RPMI8226 (cell line): ENCODE measurements at places on chromosomes 1 and 21.

DNA sequence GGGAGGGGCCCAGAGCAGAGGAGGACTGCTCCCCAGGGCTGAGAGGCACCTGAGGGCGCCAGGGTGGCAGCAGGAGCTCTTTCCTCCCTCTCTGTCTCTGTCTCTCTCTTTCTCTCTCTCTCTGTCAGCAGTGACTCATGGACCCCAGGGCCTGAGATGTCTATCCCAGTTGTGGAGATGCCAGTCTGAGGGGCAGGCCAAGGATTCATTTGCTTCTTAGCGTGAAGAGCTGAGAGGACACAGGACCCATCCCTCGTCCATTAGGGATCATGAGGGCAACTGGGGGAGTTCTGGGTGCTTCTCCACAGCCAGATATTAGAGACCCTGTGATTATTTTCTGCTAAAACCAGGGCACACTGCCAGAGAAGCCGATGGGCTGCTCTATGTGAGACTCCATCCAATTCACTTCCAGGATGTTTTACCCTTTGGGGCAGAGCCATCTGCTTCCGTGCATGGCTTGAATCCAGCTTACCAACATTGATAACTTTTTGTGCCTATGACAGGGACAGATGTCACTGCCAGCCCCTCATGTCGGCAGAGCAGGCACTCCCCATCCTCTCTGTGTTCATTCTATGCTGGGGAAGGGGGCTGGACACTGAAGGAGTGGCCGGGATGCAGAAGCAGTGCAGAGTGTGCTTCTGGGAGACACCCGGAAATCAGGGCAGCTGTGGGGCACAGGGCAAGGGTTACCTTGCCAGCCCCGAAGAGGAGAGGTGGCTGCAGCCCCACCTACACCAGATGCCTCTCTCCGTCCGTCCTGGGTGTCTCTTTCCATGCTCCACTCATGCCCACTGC lies 4.1 kb upstream of the PCBP3 start:
- DNase-seq, result peak; percentile 25

- no peak for DNase-seq
These were observed 33.2 kb upstream of the EPHA8 start for GRCh38 chr1:22529901-22530621.

- peak; percentile 81 for DNase-seq
These were observed 8.2 kb upstream of the SAMD11 start for GRCh38 chr1:915295-916172.

- no peak for DNase-seq
These were observed 132.5 kb upstream of the CACHD1 start for GRCh38 chr1:64337475-64337874.

DNA sequence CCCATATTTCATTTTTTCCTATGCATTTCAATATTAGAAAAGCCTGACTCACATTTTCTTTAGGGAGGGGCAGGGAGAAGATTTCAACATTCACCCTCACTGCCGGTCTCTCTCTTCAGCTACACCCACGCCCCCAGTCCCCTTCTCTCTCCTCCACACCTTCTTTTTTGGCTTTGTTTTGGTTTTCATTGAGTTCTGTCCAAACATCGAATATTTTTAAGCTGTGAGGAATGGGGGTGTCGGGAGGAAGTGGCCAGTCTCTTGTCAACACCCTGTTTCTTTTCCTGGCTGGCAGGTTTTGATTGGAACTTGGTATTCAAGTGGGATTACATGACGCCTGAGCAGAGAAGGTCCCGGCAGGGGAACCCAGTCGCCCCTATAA lies 177.3 kb downstream of the PGBD5 start:
- DNase-seq, result no peak

DNA sequence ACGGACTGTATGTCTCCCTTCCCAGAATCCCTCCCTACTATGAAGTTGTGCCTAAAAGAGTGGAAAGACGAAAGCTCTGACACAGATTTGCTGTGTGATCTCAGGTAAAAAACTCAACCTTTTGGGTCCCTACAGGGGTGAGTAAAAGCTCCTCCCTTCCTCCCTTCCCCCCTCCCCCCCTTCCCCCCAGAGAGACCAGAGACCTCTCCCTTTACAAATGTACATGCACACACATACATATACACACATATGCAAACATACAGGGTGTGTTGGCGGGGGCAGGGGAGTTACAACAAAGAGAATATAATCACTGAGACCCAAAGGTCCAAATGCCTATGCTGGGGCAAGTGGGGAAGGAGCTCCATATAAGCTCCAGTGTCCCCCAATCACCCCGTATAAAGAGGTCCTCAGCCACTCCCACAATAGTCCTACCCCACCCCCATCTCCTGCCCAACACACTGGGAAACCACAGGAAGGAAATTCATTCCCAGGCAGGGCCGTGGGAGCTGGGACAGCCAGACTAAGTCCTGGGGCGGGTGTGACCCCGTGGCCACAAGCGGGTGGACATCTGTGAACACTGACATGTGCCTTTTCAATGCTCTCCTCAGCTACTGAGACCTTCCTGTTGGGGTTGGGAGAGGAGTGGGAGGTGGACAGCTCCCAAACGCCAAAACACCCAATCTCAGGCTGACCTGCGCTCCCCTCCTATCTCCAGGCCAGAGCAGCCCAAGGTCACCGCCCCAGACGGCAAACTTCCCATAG lies 2.0 kb downstream of the MEF2D start:
- peak; percentile 20 for DNase-seq

DNA sequence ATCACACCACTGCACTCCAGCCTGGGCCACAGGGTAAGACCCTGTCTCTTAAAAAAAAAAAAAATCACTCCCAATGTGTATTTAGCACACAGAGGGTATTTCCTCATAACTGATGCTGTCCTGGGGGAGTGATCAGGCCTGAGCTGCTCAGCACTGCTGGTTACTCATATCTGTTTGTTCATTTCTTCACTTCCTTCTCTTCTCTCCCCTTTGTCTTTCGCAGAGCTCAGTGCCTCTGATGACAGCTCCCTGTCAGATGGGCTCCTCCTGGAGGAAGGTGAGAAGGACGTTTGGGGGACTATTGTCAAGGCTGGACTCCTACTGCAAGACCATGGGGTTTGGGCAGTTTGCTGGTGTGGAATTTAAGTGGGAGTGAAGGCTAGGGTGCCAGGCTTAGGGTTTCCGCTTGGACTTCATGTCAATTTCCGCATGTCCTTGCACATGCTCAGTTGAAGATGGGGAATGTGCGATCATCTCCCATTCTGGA lies 13.0 kb downstream of the INAVA start:
- DNase-seq, result no peak

GRCh38 chr21:25509862-25510261 lies 97.4 kb downstream of the MRPL39 start:
- no peak for DNase-seq

- peak; percentile 27 for DNase-seq
These were observed 55.9 kb downstream of the SEC16B start for GRCh38 chr1:177913762-177914540.

- DNase-seq, result no peak
These were observed 8.9 kb upstream of the C4BPB start for GRCh38 chr1:207079706-207080241.

DNA sequence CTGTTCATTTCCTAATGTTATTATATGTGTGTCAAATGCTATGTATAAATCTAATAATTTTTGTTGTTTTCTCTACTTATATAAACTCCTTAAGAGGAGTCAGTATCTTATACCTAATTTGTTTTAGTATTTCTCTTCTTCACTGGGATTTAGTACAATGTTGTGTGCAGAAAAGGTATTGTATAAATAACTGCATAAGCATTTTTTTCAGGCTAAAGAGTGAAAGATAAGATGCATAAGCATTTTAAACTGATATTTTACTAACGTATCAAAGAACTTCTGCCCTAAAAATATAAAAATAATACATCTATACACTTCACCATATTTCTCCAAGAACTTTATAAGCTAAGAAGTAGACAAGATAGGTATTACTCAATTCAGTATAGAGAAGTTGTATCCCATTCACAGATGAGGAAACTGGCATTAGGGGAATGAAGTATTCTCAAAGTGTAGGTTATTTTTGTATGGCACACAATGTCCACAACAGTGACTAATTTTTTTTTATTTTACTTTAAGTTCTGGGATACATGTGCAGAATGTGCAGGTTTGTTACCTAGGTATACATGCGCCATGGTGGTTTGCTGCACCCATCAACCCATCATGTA lies 59.3 kb downstream of the NUP210L start:
- no peak for DNase-seq

- no peak for DNase-seq
These were observed 50.7 kb downstream of the KLHDC7A start for GRCh38 chr1:18531503-18531845.

DNA sequence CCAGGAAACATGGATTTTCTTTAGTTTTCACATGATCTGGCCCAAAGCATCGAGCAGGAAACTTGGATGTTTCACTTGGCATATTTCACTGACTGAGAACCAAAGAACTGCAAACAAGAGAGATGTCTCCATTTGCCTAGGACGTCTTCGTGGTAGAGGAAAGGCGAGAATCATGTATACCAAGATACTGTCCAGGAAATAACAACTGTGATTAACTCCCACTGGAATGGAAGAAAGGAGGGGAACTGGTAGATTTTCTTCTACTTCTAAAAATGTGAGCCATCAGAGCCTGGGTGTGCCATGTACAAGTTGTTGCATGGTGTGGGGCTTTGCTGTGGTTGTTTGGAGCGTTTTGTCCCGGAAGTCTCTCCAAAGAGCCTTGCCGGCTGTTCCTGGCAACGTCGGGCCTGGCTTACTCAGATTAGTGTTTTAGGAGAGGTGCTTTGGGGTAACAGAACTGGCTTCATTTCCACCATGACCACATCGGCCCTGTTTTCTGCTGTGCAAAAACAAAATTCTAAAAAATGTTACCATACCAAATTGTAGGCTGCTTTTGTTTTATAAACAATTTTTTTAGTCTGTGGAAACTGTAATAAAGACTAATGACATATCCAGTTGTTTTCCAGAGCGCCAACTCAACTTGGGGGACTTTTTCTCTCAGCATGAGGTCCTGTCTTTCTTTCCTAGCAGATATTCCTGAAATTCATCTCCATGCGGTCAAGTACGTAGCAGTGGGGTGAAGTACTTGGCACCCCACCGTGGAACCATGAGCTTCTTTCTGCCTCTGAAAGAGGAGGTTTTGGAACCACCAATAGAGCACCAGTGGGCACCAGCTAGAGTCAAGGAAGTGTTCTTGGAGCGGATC lies 118.3 kb downstream of the TM2D1 start:
- DNase-seq, result no peak

DNA sequence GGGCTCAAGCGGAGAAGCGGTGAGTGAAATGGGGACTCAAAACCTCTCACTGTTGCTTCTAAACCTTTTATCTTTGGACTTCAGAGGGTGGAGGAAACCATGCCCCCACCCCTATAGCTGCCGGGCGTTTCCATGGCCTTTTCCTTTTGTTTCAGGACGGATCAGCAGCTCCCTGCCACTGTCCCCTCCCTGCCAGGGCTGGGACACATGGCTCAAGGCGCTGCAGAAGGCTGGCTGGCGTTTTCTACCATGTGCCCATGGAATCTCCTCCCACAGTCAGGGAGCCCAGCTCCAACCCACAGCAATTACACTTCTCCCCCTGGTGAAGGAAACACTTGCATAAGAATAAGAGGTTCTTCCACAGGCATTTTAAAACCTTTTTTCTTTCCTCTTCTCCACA lies 812.7 kb downstream of the PLA2G4A start:
- DNase-seq, result no peak

GRCh38 chr21:30216041-30216723 lies at the start of gene CLDN8:
Gene CLDN8, minus strand, starts transcription at chr21:30216097. Its CDS starts 172 bp downstream, at chr21:30215925.
- DNase-seq, result no peak

DNA sequence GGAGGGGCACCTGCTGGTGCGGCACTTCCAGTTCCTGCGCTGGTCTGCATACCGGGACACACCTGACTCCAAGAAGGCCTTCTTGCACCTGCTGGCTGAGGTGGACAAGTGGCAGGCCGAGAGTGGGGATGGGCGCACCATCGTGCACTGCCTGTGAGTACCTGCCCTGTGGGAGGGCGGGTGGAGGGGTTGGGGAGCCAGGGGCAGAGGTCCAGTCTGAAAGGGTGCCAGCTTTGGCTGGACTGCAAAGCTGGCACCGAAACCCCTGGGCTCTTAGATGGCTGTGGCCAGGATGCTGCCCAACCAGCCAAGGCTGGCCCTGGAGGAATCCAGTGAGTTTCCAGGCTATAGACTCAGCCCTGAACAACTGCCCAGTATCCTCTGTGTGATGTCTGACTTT lies 87.3 kb downstream of the PTPRU start:
- DNase-seq, result no peak

- no peak for DNase-seq
These were observed 35.4 kb downstream of the MIA3 start for GRCh38 chr1:222653178-222653827.

DNA sequence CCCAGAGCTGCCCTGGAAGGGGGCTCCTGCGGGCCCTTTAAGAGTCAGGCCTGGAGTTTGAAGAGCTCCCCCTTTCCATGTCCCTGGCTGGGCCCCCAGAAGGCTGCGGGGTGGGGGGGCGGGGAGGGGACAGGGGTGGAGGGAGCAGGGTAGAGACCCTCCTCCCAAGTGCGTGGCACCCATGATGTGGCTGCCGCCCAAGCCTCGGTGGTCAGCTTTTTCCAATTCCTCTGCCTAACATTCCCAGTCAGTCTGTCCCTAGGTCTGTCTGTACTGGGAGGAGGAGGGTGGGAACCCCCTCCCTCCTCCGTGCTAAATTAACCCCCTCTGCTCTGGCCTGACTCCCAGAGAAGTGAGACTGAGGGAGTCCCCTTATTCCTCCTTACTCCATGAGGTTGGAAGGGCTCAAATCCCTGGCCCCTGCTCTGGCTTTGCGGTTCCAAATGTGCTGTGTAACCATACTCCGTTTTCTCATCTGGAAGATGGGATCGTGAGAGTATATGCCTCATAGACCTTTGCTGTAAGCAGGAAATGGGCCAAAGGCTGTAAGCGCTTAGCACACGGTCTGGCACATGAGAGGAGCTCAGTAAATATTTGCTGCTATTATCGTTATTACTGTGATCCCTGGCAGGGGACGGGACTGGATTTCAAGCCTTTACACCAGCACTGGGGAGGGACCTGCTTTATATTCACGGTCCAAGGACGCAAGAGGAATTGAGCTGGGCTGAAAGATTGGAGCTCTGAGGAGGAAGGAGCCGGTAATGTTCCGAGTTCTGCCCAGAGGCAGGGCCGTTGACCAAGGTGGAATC lies 658 bp upstream of the COL16A1 start:
- peak; percentile 37 for DNase-seq

GRCh38 chr1:89125913-89126580 lies at the start of gene GBP2:
Gene GBP2, minus strand, starts transcription at chr1:89126114. Its CDS starts 4,148 bp downstream, at chr1:89121966.
- DNase-seq, result no peak

GRCh38 chr21:22791986-22792560 lies 1793.9 kb downstream of the NCAM2 start:
- peak; percentile 66 for DNase-seq

DNA sequence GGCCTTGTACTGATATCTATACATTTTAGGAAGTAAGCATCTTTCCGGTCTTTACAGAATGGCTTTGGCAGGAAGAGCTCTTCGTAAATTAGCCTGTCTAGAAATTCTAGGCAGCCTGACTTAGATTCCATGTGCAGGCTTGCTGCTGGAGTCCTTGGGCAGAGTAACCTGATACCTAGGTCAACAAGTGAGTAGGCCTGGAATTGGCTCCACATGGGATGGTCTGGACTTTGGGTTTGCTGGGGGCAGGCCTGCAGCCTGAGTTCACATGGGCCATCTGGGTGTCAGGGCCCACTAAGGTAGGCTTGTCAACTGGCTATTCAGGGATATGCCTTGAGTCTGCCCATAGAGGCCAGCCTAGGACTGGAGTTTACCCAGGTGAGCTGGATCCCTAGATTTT lies 59.6 kb upstream of the CYYR1 start:
- DNase-seq, result no peak
